ENCODE measurements at places on chromosomes 12 and 14.

GRCh38 chr12:104498211-104498801 is 41.6 kb downstream of the CHST11 start:
- DNase-seq = peak; percentile 76

GRCh38 chr12:50442178-50442908 is 41.7 kb downstream of the LARP4 start:
- no peak for DNase-seq

DNA sequence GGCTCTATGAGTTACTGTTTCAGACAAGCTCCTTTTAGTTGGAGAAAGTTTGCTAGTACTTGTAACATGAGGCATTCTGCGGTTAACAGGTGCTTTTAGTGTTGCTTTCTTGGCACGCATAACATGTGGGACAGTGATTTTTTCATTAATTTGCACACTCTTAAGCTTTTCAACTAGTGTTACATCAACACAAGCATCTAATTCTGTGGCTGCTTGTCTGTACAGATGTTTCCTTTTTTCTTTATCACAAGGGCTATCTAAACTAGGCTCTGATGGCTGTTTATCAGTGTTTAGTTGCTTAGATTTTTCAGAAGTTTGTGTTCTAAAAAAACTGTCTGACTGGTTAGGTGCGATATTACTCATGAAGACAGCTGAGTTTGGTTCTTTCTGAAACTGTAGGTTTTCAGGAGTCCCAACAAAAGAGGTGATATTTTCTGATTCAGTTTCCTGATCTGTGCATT is 120.1 kb downstream of the RALGAPA1 start:
- no peak for DNase-seq

GRCh38 chr12:3527181-3527580 is 36.2 kb downstream of the PRMT8 start:
- peak; percentile 57 for DNase-seq

DNA sequence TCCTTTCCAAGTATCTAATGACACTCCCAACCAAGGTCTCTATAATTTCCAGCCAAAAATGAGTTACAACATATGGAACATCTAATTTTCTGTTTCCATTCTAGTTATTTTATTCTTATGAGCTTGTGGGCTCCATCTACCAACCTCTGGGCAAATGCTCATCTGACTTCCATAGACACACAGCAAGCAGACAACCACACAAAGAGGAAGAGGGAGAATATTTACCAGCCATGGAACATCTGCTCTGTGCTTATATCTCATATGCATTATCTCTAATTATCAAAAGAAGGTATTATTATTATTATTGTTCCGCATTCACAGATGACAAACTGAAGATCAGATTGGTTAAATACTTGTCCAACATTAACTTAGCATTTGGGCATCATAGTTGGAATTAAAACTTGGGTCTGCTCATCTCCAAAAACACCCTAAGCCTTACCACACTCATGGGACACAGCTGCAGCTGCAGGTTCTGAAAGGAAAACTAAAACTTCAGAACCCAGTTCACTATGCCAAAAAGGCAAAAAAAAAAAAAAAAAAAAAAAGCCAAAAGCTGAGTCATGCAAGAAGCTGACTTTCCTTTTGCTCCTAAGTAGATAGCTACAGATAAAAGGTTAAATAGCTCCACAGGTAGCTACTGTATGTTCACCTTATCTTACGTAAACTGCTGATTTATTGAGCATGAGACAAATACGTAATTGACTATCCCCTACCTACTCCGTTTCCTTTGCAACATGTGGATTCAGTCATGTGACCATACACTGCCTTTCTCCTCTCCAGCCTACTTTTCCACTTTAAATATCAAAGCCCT is 23.6 kb upstream of the TCL1B start:
- no peak for DNase-seq

DNA sequence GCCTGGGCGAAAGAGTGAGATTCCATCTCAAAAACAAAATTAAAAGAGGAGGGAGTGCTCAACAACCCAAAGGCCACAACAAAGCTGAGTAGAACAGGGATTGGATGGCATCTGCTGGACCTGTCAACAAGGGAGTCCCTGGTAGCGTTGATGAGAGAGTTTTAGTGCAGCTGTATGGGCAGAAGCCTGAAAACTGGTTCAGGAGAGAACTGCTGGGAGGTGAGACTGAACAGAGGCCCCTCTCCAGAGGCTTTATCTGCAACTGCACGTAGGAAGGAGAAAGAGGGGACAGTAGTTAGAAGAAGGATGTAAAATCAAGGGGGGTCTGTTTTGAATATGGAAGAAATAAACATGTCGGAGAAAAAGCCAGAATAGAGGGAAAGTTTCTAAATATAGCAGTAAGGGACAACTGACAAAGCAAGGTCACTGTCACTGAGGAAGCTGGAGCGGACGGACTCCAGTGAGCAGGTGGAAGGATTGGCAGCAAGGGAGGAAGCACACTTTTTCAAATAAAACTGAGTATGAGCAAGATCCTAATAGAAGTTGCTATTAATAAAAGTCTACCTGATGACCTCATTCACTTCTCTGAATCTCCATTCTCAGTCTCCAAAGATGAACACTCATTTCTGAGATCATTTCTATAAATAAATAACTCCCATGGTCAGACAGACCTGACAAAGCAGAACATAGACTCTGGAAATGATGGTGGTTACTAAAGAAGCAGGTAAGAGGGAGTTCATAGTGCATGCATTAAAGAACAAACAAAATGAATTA is 11.8 kb upstream of the ATF1 start:
- DNase-seq = no peak

- peak; percentile 98 for DNase-seq
Observed at GRCh38 chr14:51554339-51554920, 97.3 kb upstream of the FRMD6 start.

DNA sequence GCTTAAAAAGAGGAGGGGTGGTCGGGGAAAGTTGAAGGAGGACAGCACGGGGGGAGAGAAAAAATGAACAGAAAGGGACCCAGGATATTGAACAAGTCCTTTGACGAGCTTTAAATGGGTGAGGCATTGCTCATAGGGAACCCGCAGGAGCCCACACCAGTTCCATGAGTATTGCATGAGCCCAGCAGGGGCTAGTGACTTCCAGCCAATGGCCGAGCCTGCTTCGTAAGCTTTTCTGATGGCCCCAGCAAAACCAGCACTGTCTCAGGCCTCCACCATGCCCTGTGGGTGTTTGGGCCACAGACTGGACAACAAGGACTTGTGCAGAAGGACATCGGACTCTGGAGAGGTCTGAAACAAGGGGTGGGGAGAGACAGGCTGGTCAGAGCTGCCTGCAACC is 109.5 kb downstream of the ZFP36L1 start:
- peak; percentile 71 for DNase-seq

DNA sequence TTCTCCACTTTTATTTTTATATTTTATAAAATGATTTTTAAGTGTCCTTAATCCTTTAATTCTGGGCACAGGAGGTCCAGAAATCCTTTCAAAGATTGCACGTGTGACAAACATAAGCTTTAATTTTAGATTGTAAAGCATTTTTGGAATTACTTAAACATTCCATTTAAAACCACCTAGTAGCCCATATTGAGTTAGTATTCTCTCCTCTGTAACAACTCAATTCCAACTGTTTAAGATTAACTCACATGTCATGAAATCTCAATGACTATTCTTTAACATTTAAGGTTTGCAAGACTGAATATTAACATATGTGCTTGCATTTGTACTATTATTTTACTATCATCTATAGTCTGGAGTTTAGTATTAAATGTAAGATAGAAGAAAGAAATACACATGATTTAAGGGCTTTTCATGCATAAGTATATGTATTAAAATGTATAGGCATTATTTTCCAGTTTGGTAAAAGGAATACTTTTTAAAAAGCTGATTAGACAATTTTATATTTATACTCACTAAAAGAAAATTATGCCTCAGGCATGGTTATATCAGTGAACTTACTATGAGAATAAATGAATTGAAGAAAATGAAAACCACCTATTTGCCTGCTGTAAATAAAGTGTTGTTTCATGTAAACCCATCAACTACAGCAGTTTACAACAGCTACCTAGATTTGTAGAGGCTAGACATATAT is 776.9 kb downstream of the SLC6A15 start:
- peak; percentile 24 for DNase-seq

- DNase-seq = peak; percentile 94
Observed at GRCh38 chr14:32507029-32507984, 178.2 kb downstream of the AKAP6 start.

- DNase-seq = no peak
Observed at GRCh38 chr12:68154779-68155178, 4.8 kb downstream of the IFNG start.

- no peak for DNase-seq
Observed at GRCh38 chr12:132488127-132489077, 1.5 kb upstream of the FBRSL1 start.

- DNase-seq = no peak
Observed at GRCh38 chr14:19801118-19801464, 2.5 kb upstream of the OR4N2 start.

- DNase-seq = peak; percentile 77
Observed at GRCh38 chr14:75277008-75277814, 1.4 kb upstream of the FOS start.

DNA sequence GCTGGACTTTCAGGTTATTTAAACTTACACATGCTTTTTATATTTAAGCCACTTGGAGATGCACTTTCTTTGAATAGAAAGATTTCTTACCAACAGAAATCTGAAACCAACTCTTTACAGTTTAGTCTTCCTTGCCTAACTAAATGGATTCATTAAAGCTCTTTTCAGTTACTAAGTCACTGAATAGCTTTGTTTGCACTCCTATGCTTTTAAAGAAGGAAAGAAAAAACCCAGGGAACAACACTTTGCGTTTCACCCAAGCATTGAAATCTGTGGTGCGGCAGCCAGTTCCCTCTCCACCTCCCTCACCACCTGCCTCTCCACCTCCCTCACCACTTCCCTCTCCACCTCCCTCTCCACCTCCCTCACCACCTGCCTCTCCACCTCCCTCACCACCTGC is 70.3 kb downstream of the RIMBP2 start:
- no peak for DNase-seq

DNA sequence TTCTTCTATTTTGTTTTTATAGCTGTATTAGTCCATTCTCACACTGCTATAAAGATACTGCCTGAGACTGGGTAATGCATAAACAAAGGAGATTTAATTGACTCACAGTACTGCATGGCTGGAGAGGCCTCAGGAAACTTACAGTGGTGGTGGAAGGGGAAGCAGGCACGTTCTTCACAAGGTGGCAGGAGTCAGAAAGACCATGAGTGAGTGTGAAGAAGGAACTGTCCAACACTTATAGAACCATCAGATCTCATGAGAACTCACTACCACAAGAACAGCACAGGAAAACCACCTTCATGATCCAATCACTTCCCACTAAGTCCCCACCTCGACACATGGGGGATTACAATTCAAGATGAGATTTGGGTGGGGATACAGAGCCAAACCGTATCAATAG is 42.3 kb downstream of the ARMH4 start:
- DNase-seq = no peak

- DNase-seq = no peak
Observed at GRCh38 chr14:68770553-68771286, 22.1 kb downstream of the ZFP36L1 start.

DNA sequence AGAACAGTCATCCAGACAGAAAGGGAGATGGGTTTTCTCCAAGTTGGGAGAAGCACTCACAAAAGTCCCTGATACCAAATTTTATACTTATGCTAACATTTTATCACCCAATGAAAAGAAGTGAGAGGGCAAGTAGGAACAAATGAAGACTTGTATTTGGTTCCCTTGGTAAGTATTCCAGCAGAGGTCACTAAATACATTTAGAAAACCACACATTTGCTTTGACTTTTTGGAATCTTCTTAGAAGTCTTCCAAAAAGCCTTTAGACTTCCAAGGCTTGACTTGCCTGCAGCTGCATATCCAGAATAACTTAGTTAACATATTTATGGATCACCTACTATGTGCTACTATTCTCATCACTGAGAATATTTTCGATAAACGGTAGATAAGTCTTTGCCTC is 3.1 kb upstream of the GYS2 start:
- no peak for DNase-seq

- no peak for DNase-seq
Observed at GRCh38 chr12:64882687-64883086, 58.2 kb downstream of the TBC1D30 start.

DNA sequence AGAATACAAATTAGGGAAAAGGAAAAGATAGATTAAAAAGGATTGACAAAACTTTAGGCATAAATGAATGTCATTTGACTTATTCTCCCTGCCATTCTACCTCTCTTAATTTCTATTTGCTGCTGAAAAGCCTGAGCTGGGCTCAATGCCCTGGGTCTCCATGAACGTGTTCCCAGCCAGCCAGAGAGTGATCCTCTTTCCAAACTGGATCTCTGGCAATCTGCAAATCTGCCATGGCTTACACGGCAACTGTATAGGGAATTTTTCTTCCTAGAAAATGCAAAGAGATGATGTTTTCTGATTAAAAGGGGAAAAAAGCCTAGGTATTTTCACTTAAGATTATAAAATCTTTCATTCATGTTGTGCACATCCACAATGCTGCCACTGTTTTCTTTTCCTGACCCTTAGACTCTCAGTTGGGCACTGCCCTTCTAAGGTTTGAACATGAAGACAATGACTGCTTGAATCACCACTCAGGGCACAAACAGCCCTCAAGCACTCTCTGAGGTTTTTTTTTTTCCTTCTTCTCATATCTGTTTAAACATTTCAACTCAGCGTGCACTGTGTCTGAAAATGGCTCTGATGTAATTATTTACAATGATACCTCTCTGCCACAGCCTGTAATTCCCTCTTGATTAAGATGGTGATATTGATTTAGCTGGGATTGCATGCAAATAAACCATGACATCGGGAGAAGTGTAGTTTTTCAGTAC is 60.3 kb downstream of the DACT1 start:
- no peak for DNase-seq

DNA sequence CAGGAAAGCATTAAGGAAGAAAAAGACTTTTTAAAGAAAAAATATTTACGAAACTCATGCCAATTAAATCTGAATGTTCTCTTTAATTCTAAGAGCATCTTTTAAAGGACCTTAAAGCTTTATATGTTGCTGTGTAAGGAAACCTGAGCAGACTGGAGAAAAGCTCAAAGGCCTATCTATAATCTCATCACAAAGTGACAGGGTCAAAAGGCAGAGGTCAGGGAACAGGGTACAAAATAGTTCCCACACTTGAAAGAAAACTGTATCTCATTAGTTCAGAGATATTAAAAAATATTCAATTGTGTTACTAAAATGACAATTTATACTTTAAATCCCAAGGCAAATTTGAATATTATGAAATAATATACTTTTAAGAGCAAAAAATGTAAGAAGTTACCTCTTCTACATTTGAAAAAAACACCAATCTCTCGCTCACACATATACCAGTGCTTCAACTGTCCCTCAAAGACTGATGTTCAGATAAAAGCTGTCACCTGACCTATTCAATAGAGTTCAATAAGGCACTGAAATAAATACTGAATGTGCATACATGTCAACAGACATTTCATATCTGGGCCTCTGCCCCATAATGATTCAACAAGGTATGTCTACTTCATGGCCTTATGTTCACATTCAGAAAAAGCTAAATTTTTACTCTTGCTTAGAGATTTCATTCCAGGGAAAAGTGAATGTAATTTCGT is 17.9 kb downstream of the DENND5B start:
- no peak for DNase-seq

- DNase-seq = no peak
Observed at GRCh38 chr12:132813443-132813842, 15.2 kb downstream of the GOLGA3 start.

GRCh38 chr12:110348431-110349059 is 55.0 kb downstream of the ANAPC7 start:
- DNase-seq = no peak

- DNase-seq = no peak
Observed at GRCh38 chr12:100926669-100927248, 132.2 kb downstream of the ANO4 start.

Data from fibroblast of skin of right quadriceps (primary cell).